ENCODE measurements at places on chromosomes 2 and 18. TPM values are rescaled to one million over a fixed set of nuclear protein-coding genes. Genes with fewer than 3 reads are reported as not detected.

Gene UBXN4
- total RNA-seq = 44.8 TPM

Gene SH3BP4
- total RNA-seq = 32.4 TPM

Gene CHRND
- not detected for total RNA-seq

Gene IL1RN
- 8.6 TPM for total RNA-seq

Gene ANKRD30BL
- total RNA-seq = not detected

Gene THSD7B
- 0.95 TPM for total RNA-seq

Gene CD302
- 115 TPM for total RNA-seq

Gene ADRA2B
- 3.5 TPM for total RNA-seq

Gene OR6B2
- not detected for total RNA-seq

Gene MOCOS
- 2.8 TPM for total RNA-seq

Gene SNTG2
- total RNA-seq = 8.9 TPM

Gene PJVK
- 1.8 TPM for total RNA-seq

Gene MAIP1
- 4.2 TPM for total RNA-seq

Gene ALPG
- not detected for total RNA-seq

Gene LINC00305
- total RNA-seq = not detected

Gene CAVIN2
- 14.9 TPM for total RNA-seq

Gene DNER
- 0.27 TPM for total RNA-seq

Gene ANKRD29
- 5.6 TPM for total RNA-seq

Gene SERPINB2
- 9.3 TPM for total RNA-seq

Gene ANO7
- 1.2 TPM for total RNA-seq

Gene INHBB
- 2.8 TPM for total RNA-seq

Gene CSRNP3
- total RNA-seq = 1.8 TPM

Gene IRS1
- total RNA-seq = 18.8 TPM

All from thoracic aorta (tissue), 2 donors.